ENCODE measurements at places on chromosomes 3 and 15. TPM values are rescaled to one million over a fixed set of nuclear protein-coding genes. Genes with fewer than 3 reads are reported as not detected.

DNA sequence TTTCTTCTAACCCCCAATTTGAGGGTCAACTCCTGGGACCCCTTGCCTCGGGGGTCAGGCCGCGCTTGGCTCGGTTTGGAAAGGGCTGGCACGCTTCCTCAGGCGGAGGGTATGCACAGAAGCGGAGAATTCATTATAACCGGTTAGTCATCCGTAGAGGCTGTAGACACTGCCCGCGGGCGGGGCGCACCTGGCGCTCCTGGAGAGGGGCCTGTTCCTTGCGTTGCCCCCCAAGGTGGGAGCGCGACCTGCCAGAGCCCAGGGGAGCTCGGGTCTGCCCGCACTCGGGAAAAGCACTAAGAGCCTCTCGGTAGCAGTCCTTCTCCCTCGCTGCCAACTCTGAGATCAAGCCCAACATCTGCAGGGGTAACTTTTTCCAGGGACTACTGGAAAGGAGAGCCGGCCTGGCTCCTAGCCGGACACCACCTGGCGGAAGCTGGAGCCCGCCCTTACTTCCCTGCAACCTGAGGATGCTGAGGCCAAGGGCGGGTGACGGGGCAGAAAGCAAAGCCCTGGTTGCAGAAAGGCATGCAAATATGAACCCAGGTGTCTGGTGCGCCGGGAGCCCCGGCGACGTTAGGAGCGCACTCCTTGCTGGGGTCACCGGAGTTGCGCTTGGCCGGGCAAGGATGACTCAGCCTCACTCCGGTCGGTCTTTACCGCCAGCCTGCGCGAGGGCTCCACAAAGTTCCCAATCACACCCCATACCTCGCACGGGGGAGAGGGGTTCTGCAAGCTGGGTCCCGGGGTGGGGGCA, 1.5 kb upstream of the CACNA2D3 start:
- no peak for DNase-seq

DNA sequence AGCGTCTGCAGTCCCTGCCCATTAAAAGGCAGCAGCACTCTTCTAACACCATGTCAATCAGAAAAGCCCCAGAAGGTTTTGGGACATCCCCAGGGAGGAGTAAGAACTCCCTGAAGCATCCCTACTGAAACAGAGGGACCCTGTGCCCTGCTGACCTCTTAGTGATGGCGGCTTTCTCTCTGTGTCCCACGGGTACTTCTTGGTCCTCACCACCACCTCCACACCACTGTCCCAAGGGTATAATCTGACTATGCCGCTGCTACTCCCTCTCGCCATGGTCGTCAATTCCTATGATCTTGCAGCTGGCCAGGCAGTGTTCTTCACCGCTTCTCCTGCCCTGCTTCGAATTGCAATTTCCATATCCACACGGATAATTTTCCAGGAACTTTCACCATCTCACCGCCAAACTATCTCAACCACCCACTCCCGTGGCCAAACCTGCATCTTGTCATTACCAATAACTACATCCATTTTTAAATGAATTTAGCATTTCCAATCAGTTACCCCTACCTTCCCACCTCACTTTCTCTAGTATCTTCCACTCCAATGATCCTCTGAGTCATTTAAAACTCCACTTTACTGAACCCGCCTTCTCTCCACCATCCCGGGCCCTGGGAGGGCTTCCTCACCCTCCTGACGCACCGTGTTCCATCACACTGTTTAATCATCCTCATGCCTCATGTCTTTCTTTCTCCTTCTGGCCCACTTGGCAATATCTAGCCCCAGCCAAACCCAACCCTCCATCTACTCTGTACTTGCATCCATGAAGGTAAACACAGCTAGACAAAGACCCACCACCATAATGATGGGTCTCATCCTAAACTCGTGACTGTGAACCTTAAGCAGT, 23.7 kb downstream of the PRR23E start:
- DNase-seq = no peak

DNA sequence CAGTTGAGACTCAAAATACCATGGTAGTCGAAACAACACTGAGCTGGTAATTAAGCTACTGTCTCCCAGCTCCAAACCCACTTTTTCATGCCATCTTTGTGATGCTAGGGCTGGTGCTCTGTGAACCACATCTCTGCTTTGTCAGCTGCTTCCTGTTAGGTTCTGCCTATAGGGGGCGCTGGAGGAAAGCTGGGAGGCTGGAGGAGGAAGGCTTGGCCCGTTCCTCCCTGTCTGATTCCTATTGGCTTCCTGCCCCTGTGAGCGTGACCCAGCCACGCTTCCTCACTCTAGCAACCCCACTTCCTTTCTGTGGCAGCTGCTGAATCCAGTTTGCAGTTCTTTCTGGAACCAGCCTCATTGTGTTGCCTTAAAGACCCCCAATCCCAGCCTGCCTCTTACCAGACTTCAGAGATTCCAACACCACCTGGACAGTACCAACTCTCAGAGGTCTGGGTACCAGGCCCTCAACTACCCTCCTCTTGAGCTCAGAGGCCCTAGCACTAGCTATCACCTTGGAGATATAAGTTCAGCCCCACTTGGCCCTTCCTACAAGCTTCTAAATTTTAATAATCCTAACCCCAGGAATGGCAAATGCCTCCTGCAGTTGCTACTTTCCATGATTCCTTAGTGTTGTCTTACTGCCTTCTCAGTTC, 120.9 kb downstream of the ERC2 start:
- DNase-seq = no peak

Gene DOCK3
- 1.9 TPM for total RNA-seq

DNA sequence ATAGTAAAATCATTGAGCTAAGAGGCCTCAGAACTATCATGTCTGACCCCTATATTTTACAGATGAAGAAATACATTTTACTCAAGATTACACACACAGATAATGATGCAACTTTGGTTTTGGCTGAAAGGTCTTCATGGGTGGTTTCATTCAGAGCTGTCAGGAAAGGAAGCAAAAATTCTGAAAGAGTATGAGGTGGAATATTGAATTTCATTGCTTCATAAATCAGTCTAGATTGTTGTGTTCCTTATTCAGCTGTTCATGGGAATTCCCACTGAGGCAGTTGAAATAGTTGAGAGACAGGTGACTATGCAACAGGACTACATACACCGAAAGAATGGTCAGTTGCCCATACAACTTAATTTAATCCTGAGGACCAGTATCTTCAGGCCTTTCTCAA, 39.4 kb downstream of the CD200 start:
- DNase-seq = no peak

Gene ALPK3
- 3.2 TPM for total RNA-seq

Gene DPH6
- total RNA-seq = 12.5 TPM

- DNase-seq = no peak
Measured at GRCh38 chr3:112672716-112673541, 32.0 kb upstream of the CCDC80 start.

DNA sequence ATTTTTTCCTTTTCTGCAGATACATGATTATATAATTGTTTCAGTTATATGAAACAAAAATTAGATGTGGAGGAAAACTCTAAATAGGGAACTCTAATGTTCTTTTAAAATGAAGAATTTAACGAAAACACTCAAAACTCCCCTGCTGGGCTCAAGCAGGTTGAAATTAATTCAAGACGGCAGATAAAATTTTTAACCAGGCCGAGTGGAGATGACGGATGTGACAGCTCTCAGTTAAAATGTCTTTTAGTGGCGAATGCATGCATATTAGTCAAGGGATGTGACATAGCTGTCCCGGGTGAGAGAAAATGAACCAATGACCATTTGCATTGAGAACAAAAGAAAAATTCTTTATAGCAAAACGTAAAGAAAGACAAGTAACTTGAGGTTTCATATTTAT, 110.1 kb downstream of the ROBO2 start:
- no peak for DNase-seq

DNA sequence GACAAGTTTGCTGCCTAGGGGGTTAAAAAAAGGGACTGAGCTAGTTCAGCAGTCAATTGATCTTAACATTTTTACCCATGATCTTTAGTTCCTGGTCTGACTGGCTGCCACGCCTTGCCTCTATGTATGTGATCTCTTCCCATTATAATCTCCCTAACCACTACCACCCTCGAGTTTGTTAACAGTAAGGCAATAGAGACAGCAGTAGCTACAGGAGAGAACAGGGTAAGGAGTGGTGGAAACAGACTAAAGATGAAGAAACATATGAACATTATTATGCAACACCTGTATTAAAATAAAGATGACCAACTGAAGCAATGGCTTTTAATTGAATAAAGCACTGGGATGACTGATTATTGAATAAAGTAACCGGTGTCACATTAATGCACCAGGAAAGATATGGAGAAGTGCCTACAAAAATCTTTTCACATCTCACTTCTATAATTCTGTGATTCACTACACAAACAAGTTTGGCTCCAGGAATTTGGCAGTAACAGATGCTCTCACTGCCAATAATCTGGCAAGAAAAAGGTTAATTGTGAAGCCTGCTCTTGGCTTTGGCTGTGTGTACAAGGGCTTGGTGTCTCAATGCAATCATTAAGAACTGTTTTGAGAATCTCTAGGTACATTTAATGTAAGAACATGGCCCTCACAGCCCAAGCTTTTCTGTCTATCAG, 95.7 kb downstream of the HHLA2 start:
- DNase-seq = no peak

Gene CCDC13
- total RNA-seq = 2.6 TPM

DNA sequence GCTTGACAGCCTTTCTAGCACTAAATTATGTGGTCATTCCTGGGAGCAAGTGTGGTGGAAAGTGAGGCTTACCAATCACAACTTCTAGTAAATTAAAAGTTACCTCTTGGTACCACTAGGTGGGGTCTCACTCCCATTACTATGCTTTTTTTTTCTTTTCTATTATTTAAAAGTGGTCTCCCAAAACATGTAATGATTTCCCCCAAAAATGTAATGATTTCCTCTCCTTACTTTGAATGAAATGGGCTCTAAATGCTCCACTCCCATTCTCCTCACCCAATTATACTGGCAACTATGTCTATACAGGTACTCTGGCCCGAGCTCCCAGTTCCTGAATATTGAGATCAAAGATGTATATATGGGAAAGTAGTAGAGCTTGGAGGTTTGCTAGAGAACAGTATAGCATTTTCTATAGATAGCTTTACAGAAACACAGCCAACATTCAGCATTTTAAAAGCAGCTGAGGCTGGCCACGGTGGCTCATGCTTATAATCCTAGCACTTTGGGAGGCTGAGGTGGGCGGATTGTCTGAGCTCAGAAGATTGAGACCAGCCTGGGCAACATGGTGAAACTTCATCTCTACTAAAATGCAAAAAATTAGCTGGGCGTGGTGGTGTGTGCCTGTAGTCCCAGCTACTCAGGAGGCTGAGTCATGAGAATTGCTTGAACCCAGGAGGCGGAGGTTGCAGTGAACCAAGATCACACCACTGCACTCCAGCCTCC, 70.9 kb downstream of the DCUN1D1 start:
- DNase-seq = no peak

DNA sequence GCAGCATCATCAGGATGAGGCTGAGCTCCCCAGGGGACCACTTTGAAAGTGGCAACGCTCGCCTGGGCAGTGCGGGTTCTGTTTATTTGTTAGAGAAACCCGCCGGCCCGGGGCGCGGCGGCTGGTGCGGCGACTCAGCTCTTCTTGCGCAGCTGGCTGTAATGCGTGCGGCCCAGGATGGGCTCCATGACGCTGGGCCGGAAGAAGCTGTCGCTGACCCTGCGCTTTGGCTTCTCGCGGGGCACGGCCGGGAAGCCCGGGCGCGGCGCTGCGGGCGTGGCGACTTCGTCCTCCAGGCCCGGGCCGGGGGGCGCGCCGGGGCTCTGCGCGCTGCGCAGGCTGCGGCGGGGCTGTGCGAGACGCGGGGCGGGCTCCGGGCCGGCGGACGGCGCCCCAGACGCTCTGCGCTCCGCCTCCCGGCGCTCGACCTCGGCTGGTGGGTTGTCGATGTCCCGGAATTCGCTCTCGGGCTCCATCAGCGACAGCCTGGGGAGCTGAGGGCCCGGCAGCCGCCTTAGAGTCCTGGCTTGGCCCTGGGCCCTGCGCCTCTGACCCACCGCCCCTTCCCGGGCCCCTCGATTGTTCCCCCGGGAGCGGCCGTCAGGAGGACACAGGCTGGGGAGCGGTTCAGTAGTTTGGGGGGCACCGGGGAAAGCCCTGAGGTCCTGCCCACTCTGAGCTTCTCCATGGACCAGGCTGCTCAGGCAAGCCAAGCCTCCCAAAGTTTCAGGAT, 10.3 kb upstream of the KIF7 start:
- no peak for DNase-seq

DNA sequence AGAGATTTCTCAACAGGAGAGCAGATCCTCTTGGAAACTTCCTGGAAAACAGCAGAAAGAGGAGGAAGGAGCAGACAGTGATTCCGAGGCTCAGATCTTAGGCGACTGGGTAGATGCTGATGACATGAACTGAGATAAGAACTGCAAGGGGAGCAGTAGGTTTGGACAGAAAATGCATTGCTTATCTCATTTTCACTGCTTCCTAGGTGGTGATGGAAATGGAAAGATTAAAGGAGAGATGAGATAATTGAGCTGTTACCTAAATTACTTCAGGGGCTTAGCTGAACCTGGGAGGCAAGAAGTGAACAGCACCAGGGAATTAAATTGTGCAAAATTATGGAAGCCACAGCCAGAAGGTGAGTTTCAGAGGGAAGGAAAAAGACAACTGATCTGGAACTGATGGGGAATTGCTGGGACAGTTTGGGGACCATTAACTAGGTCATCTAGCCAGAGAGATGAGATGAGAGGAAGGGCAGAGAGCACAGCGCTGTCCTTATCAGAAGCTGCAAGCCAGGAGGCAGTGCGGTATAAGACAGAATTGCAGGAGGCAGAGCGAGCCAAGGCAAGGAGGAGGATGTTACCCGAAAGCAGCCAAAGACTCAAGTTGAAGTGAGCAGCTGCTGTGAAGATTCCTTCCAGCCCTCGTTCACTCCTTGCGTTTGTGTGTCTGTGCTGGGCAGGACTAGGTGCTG, 140.4 kb downstream of the SRGAP3 start:
- DNase-seq = no peak

DNA sequence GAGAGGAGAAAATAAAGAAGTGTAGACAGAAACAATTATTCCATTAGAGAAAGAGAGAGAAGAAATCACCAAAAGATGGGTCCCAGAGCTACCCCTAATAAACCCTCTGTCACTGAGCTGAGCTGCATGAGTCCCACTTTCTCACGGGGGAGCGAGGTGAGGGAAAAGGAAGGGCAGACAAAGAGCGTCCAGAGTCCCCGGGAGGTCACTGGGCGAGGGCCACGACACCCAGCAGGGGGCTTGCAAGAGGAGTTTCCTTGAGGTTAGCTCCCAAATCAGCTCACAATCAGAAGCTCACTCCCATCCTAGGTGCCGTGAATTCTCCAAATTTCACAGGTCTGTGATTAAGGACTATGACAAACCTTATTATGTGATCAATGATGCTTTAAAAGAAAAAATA, 62.3 kb downstream of the XXYLT1 start:
- no peak for DNase-seq

GRCh38 chr3:195809291-195809785, 2.4 kb downstream of the MUC4 start:
- no peak for DNase-seq

Gene CTXN2
- total RNA-seq = not detected

DNA sequence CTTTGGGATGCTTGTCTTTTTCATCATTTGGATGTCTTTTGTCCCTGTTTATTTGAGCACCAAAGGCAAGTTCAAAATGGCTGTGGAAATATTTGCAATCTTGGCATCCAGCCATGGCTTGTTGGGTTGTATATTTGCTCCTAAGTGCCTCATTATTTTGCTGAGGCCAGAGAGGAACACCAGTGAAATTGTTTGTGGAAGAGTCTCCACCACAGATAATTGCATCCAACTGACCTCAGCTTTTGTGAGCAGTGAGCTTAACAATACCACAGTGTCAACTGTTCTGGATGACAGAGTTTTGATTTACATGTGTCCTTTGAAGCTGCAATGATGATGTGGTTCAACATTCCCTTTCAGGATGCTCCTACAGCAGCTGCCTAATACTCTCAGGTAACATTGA, 83.0 kb upstream of the KCNAB1 start:
- DNase-seq = no peak

Gene VEPH1
- 3.2 TPM for total RNA-seq
